ENCODE measurements at places on chromosomes 4 and X.

GRCh38 chrX:12419591-12419990 lies 281.3 kb downstream of the FRMPD4 start:
- no peak for DNase-seq

DNA sequence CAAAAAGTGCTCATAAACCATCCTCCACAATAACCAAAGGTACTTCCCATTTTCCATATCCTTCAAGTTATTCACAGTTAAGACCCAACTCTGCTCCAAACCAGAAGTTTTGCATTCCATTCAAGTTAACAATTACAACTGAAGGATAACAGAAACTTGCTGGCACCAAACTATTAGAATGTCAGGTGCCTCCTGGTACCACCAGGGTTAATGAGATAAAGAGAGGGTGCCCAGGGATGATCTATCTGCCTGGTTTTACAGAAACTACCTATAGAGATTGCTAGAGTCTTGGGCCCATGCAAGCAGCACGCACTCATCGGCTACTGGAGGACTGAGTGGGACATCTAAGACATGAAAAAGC lies 114.6 kb downstream of the RBM47 start:
- DNase-seq = no peak

DNA sequence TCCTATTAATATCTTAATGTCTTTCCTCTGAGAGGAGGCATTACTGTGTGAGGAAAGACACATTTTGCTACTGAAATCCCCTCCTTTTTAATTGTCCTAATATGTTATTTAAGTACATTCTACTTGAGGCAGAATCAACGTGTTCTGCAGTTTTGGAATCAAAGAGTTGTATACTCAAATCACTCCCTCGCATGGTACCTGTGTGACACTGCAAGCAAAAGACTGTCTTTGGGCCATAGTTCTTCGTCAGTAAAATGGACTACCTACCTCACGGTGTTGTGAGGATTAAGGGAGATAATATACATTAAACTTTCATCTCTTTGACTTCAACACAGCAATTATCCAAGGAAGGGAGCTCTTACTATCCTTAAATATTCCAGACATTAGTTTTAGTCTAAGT lies 61.5 kb downstream of the TIGD2 start:
- no peak for DNase-seq

DNA sequence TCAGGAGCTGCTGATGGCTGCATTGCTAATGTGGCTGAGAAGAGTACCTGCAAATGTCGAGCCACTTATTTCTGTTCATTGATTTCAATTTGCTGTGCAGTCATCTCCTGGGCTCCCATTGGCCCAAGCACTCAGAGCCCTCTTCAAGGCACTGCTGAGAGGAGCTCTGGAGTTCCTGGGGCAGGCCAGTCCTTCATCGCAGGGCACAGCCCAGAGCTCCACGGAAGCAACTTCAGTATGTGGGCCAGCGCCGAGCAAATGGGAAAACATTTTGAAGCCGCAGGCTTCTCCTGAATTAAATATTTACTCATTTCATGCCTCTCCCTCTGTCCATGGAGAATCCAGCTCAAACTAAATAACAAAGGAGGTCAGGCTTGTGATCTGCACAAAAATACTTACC lies 383.3 kb downstream of the BCOR start:
- no peak for DNase-seq

- no peak for DNase-seq
These were observed 6.6 kb downstream of the SAT1 start for GRCh38 chrX:23789386-23790154.

DNA sequence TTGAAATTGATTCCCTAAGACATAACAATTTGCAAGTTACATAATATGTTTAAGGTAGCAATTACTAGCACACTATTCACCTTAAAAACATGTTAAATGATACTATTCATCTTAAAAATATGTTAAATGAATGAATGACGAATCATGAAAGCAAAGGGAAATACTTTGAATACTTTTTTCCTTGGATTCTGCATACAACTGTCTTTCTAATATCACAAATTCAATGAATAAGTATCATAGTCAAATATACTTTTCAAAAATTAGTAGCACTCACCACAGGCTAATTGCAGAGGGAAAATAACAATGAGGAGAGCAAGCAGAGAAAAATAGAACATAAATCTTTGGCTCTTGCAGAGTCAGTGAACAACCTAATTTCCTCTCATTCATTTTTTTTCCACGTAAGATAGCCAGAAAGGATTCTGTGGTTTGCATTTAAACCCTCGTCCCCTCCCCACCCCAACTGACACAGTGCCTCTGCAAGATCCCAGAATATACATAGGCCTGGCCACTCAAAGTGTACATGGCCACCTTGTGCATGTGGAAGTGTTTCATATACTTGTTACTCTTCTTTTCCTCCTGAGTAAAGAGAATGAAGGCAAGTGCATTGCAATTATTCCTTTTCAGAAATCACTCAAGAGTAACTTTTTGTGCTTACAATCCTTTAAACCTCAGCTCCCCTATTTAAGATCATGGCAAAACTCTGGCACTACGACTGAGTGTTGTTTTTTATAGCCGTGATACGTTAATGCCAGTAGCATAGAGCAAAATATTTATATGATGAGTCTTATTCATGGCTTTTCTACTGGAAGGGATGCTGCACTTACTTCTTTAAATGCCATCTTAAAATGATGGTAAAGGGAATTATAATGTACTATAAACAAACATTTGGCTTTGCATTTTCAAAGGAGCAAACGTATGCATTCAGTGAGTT lies 236.4 kb downstream of the PDGFC start:
- no peak for DNase-seq

GRCh38 chr4:35063031-35063570 lies 1181.2 kb downstream of the ARAP2 start:
- no peak for DNase-seq

DNA sequence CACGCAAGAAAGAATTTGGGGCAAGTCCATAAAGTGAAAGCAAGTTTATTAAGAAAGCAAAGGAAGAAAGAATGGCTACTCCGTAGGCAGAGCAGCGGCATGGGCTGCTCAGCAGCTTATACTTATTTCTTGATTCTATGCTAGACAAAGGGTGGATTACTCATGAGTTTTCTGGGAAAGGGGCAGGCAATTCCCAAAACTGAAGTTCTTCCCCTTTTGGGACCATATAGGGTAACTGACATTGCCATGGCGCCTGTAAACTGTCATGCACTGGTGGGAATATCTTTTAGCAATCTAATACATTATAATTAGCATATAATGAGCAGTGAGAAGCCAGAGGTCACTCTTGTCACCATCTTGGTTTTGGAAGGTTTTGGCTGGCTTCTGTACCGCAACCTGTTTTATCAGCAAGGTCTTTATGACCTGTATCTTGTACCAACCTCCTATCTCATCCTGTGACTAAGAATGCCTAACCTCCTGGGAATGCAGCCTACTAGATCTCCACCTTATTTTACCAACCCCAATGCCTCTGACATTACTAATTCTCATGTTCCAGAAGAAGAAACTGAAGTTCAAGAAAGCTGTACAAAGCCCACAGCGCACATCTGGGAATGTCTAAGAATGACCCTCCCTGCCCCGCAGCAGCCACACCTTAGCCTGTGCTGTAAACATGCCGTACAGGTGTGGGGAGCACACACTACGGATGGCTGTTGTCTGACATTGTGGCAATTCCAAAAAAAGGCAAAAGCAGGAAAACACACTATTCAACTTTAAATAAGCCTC lies 18.6 kb downstream of the RXFP1 start:
- DNase-seq = no peak

GRCh38 chr4:13762130-13762529 lies 134.6 kb upstream of the BOD1L1 start:
- no peak for DNase-seq

DNA sequence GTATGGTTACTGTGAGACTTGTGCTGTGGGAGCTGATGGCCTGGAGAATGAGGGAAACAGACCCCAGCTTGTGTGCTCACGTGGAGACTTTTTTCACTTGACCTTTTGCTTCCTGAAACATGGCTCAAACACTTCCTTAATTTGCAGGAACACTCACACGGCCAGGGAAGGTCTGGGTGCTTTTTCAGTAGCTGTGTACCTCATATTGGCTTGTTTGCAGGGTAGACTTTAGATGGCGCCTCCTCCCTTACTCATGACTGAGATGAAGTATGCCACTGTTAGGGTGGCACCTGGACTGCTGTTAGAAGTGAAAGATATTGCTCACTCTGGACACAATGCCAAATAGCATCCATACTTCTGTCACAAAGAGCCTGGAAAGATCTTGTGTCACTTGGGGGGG lies 75.7 kb upstream of the WDR1 start:
- no peak for DNase-seq
